ENCODE measurements at places on chromosomes 13 and 19.

GRCh38 chr19:44111910-44112463 is 1.2 kb upstream of the ZNF225 start:
- peak; percentile 44 for DNase-seq

GRCh38 chr13:77416666-77417212 is 89.8 kb upstream of the MYCBP2 start:
- no peak for DNase-seq

DNA sequence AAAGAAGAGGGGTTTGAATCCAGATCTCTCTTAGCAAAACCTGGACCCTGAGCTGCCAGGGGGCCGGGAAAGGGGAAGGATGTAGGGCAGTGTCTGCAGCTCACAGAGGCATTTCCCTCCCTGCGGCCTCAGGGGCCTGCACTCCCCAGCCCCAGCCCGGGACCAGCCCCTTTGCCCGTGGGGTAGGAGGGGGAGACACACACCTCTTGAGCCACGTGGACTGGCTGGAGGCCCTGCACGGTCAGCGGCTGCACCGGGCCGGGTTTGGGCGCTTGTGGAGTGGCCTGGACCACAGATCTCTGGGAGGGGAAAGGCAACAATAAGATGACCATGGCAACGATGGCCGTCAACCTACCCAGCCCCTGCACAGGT is 26.9 kb downstream of the RFX1 start:
- DNase-seq, result no peak

DNA sequence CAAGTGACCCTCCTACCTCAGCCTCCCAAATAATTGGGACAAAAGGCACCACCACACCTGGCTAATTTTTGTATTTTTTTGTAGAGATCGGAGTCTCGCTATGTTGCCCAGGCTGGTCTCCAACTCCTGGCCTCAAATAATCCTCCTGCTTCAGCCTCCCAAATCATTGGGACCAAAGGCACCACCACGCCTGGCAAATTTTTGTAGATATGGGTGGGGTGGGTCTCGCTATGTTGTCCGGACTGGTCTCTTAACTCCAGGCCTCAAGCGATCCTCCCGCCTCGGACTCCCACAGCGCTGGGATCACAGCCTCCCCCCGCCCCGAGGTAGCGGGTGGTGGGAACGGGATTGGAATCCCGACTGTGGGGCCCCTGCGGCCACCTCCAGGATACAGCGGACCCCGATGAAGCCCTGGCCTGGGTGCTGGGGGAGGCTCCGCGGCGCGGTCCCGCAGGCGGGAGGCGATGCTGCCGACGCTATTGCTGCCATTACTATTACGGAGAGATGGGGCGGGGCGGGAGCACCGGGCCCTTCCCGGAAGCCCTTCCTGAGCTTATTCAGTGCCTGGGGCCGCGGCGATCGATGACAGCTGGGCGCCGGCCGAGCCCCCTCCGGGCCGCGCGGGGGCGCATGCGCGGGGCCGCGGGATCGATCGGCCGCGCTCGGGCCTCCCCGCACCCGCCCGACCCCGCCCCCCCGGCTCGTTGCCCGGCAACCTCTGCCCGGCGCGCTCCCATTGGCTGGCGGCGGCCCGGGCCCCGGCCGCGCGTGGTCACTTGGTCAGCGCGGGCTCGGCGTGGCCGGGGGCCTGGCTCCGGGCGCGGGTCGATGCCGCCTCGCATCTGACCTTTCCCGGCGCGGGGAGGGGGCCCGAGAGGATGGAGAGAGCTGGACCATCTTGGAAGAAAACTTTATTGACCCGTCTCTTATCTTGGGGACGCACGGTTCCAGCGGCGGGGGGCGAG is 27.9 kb upstream of the ONECUT3 start:
- DNase-seq, result peak; percentile 52

GRCh38 chr13:21898945-21899344 is 228.1 kb downstream of the FGF9 start:
- DNase-seq, result no peak

DNA sequence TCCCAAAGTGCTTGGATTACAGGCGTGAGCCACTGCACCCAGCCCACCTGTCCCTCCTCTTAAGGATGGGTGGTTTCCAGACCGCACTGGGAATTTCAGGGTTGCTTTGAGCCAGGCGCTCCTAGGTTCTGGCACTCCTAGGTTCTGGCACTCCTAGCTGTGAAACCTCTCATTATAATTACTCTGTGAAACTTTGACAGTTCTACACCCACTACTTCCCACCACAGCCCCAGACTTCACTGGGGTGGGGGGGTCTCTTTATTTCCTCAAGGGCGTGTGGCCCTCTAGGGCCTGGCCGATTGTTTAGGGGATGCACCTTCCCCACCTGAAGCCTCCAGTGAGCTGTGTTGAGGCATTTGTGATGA is 2.3 kb upstream of the ADAMTS10 start:
- DNase-seq, result no peak

GRCh38 chr13:97279913-97280312 is 57.8 kb downstream of the MBNL2 start:
- peak; percentile 38 for DNase-seq

GRCh38 chr13:26253262-26253786 is 605 bp upstream of the CDK8 start:
- DNase-seq, result no peak

- DNase-seq, result no peak
Observed at GRCh38 chr13:61950828-61951227, 535.2 kb upstream of the PCDH20 start.

DNA sequence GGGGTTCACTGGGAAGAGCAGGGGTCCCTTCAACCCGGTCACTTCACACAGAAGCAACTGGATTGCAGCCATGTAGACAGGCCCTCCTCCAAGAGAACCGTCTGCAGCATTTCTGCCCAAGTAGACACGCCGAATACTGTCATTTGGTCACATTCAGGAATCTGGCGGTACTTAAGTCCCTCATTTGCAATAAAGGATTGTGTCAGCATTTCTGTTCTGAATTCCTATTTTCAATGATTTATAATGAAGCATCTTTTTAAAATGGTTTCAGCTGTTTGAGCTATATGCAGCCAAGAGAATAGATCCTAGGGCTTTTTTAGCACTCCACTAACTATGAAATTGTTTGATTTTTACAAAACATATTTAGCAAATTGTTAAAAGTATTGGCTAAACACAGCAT is 143.5 kb upstream of the SOX1 start:
- DNase-seq, result no peak

DNA sequence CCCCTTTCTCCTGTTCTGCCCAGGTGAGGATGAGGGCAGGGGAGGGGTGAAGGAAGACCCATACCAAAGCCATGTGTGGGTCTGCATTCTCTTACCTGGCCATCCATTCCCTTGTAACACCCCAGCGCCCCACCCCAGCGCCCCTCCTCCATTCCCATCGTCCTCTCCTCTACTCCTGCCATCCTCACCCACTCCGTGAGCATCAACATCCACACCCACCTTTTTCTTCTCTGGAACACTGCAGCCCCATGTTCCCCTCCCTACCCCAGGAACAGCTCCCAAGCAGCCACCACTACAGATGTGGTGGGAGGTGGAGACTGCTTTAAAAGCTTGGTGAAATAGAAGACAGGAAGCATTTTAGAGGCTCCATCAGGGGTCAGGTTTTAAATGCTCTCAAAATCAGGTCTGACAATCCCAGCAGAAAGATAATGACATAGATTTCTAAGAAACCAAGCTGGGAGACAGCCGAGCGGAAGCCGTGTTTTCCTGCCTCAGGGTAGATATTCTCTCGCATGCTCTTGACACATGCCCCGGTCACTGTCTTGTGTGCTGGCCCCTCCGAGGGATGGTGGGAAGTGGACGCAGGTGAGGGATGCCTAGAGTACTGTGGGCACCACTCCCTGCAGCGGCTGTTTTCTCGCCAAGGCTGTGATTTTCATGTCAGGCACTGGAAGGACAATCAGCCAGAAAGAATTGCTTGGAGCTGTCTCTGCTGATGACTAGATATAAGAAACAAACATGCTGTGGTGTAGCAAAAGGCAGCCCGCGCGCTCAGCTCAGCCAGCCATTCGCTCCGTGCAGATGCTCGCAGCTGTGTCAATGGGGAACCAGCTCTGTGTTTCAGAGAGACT is 9.8 kb downstream of the MEDAG start:
- DNase-seq, result no peak

GRCh38 chr13:72004784-72005374 is 137.9 kb upstream of the DACH1 start:
- no peak for DNase-seq

- peak; percentile 38 for DNase-seq
Observed at GRCh38 chr13:94674609-94675348, 37.6 kb downstream of the SOX21 start.

GRCh38 chr13:38879278-38879677 is 111.4 kb downstream of the STOML3 start:
- no peak for DNase-seq

DNA sequence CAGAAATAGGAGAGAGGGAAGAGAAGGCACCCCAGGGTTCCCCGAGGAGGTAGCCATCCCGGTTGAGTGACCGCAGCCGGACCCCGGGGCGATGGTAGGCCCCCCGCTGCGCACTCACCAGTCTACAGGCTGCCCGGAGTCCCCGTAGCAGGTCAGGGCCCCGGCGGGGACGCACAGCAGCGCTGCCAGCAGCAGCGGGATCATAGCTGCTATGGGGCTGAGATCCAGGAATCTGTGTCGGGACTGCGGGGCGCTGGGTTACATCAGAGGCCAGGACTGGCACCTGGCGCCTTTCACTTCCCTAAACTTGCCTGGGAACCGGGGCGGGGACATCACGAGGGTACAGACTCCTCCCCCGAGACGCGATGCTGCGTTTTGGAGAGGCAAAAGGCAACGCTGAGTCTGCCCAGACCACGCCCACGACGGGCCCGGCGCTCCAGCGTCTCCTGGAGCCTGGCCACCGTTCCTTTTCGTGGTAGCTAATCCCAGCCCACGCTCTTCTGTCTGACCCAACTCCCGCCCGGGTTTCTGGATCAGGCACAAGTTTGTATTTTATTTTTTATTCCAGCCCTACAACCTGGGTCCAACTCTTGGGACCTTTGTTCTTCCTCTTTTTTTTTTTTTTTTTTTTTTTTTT is at the start of gene DNASE2:
TSS of gene DNASE2 (minus strand) at position 278 of the 637 bp plus-strand sequence. CDS start at position 204, 74 bp downstream.
- peak; percentile 97 for DNase-seq

DNA sequence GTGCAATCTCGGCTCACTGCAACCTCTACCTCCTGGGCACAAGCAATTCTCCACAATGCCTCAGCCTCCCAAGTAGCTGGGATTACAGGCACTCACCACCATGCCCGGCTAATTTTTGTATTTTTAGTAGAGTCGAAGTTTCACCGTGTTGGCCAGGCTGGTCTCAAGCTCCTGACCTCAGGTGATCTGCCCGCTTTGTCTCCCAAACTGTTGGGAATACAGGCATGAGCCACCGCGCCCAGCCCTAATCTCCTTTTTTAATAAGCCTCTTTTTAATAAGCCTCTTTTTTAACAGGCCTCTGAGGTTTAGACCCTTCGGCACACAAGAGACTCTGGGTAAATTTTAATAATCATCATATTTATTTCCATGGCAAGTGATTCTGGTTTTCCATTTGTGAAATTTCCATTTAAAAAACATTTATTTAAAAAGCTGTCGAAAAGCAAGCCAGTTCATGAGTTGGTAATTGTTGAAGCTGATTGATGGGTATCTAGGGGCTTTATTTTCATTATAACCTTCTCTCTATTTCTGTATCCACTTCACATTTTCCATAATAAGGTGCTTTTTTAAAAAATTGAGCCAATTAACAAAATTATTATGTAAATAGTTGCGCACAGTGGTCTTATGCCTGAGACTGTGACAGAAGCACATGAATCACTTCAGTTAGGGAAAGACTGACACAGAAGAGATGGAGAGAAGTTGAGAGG is 11.8 kb downstream of the POU2F2 start:
- DNase-seq, result no peak
